ENCODE measurements at places on chromosomes 1 and 21.

GRCh38 chr1:57218487-57219079, 205.3 kb downstream of the DAB1 start:
- DNase-seq = no peak

DNA sequence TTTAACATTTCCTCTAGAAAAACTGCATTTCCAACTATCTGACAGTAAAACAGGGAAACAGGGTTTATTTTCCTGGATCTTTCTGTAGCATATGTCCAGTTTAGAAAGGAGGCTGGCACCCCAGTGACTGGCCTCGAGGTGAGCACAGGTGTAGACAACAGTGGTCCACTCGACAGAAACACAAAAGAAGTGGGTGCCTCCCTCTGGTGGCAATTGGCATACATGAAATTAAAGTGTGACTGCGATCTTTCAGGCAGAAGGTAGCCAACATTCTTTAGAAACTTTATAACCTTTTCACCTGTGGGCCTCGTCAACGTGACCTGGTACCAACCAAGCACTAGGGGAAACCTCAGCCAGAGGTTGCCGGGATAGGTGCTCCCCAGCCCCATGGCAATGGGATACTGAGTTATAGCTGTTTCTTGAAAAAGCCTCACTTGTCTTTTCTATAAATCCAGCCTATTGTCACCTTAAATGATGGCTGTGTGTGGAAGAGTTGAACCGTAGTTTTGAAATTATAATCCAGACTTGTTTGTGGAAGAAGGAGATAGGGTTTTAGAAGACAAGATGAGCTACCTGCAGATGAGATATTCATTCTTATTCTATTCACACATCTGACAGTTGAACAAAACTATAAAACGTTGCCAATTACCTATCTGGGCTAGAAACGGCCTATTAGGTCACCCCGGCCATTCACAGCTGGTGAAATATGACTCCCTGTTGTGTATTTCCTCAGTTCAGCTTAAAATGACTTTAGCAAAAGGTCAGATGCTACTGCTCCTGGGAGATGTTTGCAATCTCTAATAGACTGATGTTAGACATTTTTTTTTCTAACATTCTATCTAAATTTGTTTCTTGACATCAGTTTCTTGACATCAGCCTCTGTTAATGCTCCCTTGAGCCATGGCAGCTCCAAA, 44.3 kb downstream of the PCP4 start:
- DNase-seq = no peak

- DNase-seq = no peak
These were observed 646 bp upstream of the RRP15 start for GRCh38 chr1:218284377-218284916.

GRCh38 chr1:163174524-163175437, 27.9 kb downstream of the RGS5 start:
- DNase-seq = peak; percentile 36

- no peak for DNase-seq
These were observed 34.8 kb upstream of the HOOK1 start for GRCh38 chr1:59779949-59780348.

DNA sequence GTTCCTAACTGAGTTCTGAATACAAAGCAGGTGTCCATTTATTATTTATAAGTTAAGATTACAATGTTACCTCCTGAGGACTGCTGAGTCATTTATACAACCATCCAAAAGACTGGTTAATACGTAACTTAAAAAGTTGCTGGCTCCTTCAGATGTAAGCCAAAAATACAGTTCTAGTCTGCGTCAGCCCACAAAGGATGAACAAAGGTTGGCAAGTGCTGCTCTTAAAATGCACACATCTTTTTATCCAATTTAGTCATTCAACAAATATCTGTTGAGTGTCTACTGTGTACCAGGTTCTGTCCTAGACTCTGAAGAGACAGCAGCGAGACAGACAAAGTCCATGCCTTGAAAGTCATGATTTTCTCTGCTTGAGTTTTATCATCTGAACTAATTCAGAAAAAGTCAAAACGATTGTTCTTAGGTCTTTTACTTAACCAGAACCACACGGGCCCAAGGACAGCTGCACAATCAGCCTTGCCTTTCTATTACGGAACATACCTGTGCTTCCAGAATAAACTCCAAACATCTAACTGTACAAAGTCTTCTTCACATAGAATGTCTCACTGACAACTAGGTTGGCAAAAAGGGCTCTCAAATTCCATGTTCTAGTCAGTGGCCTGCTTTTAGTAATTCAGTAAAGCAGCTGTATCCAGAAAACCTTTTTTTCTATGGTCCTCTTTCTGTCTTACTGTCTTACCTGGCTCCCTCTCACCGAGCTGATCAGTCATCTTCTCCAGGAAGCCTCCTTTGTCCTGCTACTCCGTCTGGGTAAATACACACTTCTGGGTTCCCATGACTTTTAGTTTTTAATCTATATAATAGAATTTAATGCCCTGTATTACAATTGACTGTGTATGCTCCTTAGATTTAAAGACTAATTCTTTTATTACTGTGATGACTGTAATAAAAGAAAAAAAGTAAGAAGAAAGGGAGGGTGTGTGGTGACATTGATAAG, 15.5 kb upstream of the CNN3 start:
- no peak for DNase-seq

GRCh38 chr1:177710696-177711620, 258.9 kb downstream of the SEC16B start:
- no peak for DNase-seq

- DNase-seq = no peak
These were observed 126.6 kb downstream of the PSMG1 start for GRCh38 chr21:39056636-39057035.

DNA sequence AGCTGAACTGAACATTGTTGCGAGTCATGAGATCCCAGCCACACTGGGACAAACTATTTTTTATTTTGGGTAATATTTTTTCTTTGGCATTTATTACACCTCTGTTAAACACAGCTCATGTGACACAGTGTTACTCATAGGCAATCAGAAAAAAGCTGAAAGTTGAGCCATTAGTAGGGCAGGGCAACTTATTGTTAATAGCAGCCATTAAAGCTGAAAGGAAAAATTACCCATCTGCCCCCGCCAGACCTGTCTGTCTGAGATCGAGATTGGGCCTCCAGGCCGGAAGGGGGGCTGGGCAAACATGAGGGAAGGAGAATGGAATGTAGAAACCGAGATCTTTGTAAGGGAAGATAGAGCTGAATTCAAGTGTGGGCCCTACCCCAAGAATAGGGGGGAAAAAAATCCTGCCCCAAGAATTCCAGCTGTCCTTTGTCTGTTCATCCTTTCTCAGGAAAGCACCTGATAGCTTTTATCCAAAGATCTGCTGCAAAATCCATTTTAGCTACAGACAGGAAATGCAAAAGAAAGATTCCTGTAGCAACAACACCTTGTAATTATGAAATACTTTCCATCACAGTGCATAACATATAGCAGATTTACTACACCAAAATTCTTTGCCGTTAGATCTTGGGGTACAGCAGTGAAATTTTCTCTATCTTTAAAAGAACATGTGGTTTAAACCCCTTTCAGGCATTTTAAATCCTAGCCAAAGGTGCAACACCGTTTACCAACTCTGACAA, 212.8 kb downstream of the PBX1 start:
- DNase-seq = no peak

GRCh38 chr1:164863056-164863455, 304.1 kb downstream of the PBX1 start:
- DNase-seq = no peak

- DNase-seq = no peak
These were observed 48.9 kb upstream of the ZNF326 start for GRCh38 chr1:89945852-89946476.

DNA sequence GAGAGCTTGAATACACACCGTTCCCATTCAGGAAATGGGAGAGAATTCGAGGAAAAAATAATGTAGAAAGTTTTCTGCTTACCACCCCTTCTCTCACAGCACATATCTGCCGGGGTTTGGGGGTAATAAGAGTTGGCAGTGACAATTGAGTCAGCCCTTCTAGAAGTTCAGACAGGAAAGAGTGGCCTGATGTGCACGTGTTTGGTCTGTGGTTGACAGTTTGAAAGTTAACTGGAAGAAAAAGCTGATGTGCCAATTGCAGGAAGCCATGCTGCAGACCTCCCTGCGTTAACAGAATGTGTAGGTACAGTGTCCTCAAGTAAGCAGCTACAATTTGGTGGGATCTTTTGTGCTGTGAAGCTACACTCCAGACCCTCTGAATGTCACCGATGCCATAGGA, 50.9 kb downstream of the DHX9 start:
- peak; percentile 51 for DNase-seq

GRCh38 chr1:38657207-38657840, 202.2 kb downstream of the RRAGC start:
- no peak for DNase-seq

- peak; percentile 65 for DNase-seq
These were observed 11.3 kb upstream of the MAP10 start for GRCh38 chr1:232793944-232794343.

DNA sequence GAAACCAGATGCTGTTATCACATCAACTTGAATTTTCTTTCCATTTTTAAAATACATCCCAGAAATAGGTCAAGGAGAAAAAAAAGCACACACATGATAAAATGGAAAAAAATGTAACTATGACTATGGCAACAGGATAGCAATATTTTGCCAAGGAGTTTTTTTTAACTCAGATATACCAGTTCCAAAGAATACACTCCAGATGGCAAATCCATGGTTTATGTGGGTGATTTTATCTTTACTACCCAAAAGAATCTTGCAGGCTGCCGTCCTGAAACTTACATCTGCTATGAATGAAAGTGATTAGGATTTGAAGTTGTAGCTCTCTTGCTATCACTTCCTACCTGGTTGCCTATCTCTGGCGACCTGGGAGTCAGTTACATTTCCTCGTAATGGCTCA, 91.0 kb upstream of the PLPPR4 start:
- no peak for DNase-seq

- DNase-seq = no peak
These were observed 77.7 kb upstream of the CACNA1E start for GRCh38 chr1:181405584-181405983.

- DNase-seq = peak; percentile 75
These were observed 2.3 kb downstream of the LRRC8D start for GRCh38 chr1:89822999-89823628.

GRCh38 chr1:34907487-34908090, 21.9 kb downstream of the DLGAP3 start:
- no peak for DNase-seq

GRCh38 chr1:54559771-54560231, 11.8 kb downstream of the ACOT11 start:
- DNase-seq = no peak

GRCh38 chr1:25256578-25256965, 9.3 kb upstream of the RSRP1 start:
- DNase-seq = no peak

GRCh38 chr1:93722081-93723031, 40.7 kb upstream of the BCAR3 start:
- DNase-seq = no peak

DNA sequence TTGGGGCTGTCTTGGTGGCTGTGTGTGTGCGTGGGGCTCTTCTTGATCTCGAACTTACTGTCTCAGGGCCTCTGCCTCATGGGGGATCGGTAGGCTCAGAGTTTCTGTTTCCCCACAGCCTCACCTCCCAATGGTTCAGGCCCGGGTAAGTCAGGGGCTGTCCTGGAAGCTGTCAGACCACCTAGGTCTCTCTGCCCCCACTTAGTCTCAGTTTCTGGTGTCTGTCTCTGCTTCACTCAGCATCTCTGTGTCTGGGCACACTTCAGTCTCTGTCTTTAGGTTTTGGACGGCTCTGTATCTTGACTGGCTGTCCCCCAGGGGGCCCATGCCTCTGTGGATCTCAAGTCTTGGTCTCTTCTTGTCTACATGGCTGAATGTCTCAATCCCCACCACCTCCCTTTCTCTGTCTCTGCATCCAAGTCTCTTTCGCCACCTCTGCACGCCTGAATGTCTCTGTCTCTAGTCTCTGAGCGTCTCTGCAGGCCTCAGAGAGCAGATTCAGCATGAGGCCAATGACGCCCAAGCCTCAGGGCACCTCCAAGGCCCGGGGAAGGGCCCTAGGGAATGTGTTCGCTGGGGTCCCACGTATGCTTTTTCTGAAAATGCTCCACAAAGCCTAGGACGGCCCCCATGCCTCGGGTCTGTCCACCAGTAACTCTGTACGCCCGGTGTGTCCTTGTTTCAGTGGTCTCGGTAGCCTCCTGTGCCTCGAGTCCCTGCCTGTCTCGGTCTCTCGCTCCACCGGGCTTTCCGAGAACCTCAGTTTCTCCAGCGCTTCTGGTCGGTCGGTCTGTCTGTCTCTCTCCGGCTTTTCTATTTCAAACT, 818 bp downstream of the FHL3 start:
- no peak for DNase-seq
